ENCODE measurements at places on chromosomes 7 and 10.
A peak's percentile ranks its signal among the peaks of the same experiment; 100 is the strongest.

DNA sequence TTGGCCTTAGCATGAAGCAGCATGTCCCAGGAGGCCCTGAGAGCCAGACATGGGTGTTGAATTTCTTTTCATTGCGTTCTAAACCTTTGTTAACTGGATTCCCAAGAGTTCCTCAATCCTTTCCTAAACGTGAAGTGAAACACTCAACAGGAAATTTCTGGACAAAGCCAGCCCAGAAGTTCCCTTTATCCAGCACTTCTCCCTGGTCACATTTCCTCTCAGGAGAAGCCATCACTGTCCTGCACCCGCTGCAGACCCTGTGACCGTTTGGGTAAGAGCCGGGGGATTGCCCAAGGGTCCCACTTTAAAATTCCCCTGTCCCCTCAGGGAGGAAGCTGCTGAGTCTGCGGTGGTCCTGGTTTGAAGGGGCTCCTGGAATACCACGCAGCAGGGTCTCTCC lies 88.0 kb upstream of the ZPBP start:
- no peak for DNase-seq

GRCh38 chr10:34746094-34746493 lies 69.0 kb downstream of the PARD3 start:
- no peak for DNase-seq

- DNase-seq, result no peak
Observed at GRCh38 chr7:70710011-70710480, 421.9 kb upstream of the GALNT17 start.

GRCh38 chr7:49479936-49480544 lies 293.4 kb upstream of the VWC2 start:
- no peak for DNase-seq

DNA sequence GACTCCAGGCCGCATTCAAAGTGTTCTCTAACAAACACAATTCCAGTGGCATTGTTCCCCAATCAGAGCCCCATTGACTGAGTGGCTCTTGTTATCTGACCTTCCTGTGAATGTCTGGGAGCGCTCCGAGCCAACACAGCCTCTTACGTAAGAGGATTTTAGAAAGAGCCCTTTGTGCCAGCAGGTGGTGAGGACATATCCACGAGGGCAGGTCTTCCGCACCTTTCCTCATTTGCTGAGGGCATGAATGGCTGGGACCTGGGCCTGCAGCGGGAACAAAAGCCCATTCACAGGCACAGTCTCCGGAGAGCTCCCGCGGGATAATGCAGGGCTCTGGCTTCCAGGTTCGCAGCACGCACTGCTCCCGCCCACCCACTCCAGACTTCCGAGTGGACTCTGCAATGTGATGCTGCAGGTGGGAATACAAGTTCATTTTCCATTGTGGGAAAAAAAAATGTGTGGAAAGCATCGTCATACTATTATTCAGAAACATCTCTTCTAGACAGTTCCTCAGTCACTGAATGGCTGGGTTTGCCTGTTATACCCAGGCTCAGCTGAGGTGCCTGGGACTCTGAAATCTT lies 295.0 kb upstream of the IGFBP3 start:
- DNase-seq, result no peak

- peak; percentile 1 for DNase-seq
Observed at GRCh38 chr7:12257582-12257981, 46.5 kb downstream of the TMEM106B start.

GRCh38 chr10:28734938-28735759 lies 57.8 kb downstream of the BAMBI start:
- DNase-seq, result no peak

DNA sequence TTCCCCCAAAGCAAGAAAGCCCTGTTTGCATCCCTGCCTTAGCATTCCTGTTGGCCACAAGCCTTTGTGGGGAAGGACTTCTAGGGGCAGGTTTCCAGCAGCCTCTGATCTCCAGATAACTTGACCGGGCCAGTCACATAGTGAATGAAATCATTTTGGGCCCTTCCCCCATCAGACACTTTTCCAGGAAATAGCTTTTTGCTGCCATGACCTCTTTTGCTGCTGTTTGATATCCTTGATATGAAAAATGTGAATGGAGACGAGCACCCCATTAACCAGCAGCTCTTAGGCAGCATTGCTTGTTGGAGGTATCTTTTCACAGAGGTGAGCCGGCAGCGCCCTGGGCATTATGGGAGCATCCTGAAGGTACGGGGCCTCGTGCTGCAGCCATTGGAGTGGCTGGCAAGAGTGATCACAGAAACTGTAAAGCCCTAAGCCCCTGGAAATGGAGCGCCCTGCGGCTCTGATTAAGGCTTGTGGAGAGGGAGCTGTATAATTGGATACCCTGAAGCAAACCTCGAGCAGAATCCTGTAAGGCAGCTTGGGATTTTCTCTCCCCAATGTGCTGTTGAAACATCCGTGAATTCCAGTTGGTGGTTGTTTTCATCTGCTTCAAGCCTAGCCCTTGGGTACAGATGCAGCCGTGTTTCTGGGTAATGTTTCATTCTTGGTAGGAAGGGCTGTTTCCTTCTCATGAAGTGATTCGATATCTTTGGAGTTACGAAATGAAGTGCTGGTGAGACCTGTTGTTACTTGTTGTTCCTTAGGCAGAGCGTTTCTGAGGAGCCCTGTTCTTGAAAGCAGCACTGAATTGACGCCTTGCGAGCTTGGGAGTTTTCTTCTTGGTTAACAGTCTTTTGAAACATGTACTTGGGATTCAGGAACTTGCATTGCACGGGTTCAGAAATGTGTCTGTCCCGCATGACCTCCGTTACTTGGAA lies 179.0 kb downstream of the PTEN start:
- no peak for DNase-seq

GRCh38 chr10:72314263-72314662 lies 40.5 kb downstream of the DNAJB12 start:
- DNase-seq, result no peak

GRCh38 chr10:24533981-24534380 lies 189.7 kb downstream of the ARHGAP21 start:
- DNase-seq, result no peak

GRCh38 chr7:79734181-79734580 lies 280.7 kb upstream of the MAGI2 start:
- no peak for DNase-seq

- DNase-seq, result no peak
Observed at GRCh38 chr7:4079956-4080355, 602.1 kb upstream of the FOXK1 start.

DNA sequence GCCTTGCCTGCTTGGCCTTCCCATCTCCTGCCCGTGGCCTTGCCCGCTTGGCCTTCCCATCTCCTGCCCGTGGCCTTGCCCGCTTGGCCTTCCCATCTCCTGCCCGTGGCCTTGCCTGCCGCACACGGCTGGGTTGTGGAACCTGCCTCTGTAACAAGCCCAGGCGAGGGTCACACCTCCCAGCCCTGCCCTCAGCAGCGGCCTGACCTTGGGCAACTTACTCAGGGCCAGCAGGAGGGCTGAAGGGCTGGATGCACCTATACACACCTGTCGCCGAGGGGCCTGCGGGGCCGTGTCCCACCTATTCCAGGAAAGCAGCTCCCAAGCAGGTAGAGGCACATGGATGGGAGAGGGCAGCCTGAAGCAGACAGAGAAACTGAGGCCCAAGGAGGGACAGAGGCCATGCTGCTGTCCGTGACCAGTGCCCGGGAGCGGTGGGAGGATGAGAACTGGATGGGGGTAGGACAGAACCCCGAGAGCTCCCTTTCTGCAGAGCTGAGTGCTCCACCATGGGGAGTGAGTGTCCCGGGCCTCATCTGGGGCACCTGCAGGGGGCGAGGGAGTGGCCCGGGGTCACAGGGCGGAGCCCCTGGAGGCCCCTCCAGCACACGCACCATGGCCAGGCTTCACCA lies 277.6 kb downstream of the ELFN1 start:
- DNase-seq, result no peak

DNA sequence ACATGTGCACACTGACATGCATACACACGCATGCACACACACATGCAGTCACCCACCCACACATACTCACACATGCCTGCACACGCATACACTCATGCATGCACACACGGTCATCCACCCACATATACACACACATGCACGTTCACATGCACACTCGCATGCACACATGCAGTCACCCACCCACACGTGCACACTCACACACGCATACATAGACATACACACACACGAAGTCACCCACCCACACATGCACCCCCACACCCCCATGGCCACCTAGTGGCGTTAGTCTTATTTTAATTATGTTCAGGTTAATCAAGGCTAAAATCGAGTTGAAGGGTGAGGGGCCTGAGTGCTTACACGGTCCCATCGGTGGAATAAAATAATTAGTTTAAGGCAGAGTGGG lies 96.8 kb downstream of the DNAJB6 start:
- DNase-seq, result no peak

DNA sequence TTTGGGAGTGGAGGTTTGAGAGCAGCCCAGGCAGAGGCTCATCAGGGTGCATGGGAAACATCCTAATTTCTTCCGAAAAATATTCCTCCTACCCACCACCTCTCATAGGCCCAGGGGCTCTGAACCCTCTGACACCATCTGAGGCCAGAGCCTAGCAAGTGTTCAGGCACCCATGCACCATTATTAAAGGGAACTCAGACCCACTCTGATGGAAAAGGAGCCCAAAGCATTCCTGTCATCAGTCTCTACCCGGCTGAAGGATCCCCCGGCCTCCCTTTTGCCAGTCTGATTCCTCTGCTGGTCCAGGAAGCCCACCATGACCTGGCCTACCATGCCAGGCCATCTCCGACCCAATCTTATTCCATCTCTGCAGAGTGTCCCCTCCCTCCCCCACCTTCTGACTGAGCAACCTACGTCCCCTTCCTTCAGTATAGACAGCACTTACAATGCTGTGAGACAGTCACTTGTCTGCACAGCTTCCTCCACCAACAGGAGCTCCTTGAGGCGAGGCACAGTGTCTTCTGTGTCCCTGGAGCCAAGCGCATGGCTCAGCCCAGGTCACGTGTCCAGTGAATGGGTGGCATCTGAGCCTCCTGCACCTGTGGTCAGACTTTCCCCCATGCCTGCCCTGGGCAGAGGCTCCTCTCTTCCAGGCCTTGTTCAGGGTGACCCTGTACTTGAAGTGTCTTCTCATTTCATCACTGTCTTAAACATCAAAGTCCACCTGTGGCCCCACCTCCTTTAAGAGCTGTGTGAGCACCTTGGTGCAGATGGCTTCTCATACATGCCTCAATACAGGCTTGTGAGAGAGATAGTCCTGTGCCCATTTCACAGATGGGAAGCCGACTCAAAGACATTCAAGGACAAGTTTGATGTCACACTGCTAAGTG lies 889 bp upstream of the GPR15LG start:
- no peak for DNase-seq

DNA sequence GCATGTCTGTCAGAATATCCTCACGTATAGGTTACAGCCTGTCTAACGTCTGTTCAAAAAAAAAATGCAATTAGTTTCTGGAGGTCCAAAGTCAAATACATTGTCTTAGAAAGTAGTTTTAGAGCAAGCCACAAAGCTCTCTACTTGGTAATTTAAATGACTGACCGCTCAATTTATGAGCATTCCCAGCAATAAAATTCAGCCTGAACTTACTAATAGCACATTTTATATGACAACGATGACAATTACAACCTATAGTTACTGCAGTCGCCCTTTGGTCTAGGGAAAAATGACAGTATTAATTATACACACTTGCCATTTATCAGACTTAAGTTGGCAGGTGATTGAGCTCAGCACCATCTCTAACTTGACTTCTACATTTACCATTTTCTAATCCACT lies 425.8 kb upstream of the STEAP1 start:
- DNase-seq, result no peak

GRCh38 chr10:53476650-53477312 lies 704.2 kb upstream of the MBL2 start:
- DNase-seq, result no peak

- DNase-seq, result no peak
Observed at GRCh38 chr7:32357535-32358277, 132.5 kb downstream of the LSM5 start.

GRCh38 chr7:5421714-5422395 lies 1.8 kb downstream of the TNRC18 start:
- no peak for DNase-seq

GRCh38 chr7:836429-836828 lies 4.2 kb downstream of the SUN1 start:
- no peak for DNase-seq

- DNase-seq, result no peak
Observed at GRCh38 chr10:44178281-44178680, 206.6 kb downstream of the CXCL12 start.

- no peak for DNase-seq
Observed at GRCh38 chr10:17665747-17666146, 21.8 kb downstream of the STAM start.

- DNase-seq, result no peak
Observed at GRCh38 chr10:43735907-43736306, 87.2 kb upstream of the ZNF32 start.

GRCh38 chr7:94374721-94375566 lies 19.8 kb upstream of the COL1A2 start:
- no peak for DNase-seq

- no peak for DNase-seq
Observed at GRCh38 chr10:71774916-71775702, 1.8 kb upstream of the VSIR start.

GRCh38 chr7:3068530-3068929 lies 24.9 kb upstream of the CARD11 start:
- DNase-seq, result no peak

GRCh38 chr7:128737867-128738385 lies 1.2 kb upstream of the CALU start:
- no peak for DNase-seq

DNA sequence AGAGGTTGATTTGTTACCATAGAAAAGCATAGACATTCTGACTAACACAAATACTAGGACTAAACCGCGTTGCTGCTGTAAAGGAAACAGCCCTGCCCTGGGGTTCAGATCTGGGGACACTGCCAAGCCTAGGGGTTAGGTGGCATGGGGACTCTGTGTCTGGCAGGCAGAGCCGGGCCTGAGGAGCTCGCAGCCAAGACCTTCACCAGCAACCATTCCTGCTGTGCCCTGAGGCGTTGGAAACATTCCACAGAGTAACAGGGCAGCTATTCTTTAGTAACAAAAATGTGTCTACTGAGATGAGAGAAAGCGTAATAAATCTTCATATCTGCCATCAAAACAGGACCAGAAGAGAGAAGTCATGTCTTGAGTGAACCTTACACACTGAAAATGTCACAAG lies 280.5 kb downstream of the POM121L12 start:
- DNase-seq, result no peak

DNA sequence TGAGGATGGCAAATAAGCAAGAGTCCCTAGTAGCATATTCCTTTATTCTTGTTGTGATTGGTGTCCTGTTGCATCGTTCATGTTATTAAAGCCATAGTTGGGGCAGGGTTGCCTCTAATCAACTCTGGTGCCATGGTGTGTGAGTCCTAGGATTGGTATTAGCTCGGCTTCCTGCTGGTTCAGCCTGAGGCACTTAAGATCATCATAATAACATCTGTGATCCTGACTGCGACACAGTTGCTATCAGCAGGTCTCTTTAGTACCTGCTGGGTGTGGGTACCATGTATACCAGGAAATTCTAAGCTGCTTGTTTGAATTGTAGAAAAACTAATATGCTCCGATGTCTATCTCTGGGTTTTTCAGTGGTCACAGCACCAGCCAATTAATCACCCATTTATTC lies 1.6 kb downstream of the WEE2 start:
- no peak for DNase-seq
